ENCODE measurements at places on chromosomes 6 and 20.

GRCh38 chr20:59933296-59933848 lies at the start of gene SYCP2:
TSS of gene SYCP2 (minus strand) at chr20:59933637. CDS start at chr20:59922413, 11,224 bp downstream.
- peak; percentile 59 for DNase-seq

- DNase-seq, result peak; percentile 34
Measured at GRCh38 chr6:30508890-30509736, 19.8 kb downstream of the HLA-E start.

DNA sequence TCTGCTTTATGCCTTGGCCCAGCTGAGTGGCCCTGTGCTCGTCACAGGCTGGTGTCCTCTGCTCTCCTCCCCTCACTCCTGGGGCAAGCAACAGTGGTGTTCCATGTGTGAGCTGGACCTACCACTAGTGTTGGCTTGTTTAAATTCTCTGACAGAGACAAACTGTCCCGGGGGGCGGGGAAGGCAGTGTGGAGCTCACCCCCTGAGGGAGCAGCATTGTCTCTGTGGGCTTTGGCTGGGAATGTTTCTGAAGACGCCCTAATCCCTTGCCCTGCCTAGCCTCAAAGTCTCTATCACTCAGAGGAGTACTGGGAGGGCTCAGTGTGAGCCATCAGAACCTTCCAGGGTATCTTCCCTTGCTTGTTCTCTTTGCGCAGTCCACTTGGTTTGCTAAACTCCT lies 5.2 kb upstream of the VEGFA start:
- DNase-seq, result no peak

DNA sequence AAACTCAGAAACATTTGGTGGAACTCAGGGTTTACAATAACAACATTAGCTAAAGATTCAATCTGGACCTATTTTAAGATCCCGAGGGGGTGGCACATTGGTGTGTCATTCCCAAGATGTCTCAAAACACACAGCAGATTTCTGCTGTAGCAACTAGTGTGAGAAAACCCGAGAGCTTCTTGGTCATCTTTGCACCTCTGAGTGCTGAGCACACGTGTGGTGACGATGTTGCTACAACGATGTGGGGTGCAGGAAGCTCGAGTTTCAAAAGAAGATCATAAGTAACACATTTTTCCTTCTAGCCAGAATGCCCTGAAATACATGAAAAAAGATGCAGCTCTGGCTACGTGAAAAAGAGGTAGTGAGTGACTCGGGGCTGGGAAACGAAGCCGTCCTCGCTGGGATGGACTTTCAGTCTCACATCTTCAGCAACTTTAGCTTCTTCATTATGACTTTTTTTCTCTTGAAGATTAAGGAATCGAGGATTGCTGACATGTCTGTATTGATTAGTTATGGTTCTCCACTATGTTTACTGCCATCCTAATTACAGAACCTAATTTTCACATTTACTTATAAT lies 1.5 kb downstream of the RAMACL start:
- DNase-seq, result peak; percentile 32

All from fibroblast of skin of abdomen (primary cell).